ENCODE measurements at places on chromosomes 5 and 9.

- no peak for DNase-seq
Observed at GRCh38 chr9:19229595-19230354, 718 bp upstream of the DENND4C start.

DNA sequence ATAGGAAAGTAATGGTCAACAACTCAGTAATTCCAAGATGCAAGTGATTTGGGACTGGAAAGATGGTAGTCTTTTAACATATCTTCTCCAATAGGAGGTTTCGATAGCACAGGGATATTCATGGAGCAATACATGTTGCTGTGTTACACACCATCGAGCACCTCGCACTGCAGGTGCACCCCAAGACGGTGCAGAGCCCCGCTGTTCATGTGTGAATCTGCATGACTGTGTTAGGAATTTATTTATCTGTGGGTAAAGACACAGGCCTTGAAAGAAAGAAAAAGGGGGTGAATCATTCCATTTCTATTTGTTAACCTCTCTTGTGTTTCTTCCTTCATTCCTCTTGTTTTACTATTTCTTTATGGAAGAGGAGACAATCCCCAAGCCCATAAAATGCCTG lies 217.1 kb downstream of the EBF1 start:
- DNase-seq: no peak

GRCh38 chr5:126939887-126940286 lies 90.5 kb downstream of the MARCHF3 start:
- DNase-seq: no peak

- no peak for DNase-seq
Observed at GRCh38 chr5:151522226-151522625, 68.9 kb downstream of the FAT2 start.

DNA sequence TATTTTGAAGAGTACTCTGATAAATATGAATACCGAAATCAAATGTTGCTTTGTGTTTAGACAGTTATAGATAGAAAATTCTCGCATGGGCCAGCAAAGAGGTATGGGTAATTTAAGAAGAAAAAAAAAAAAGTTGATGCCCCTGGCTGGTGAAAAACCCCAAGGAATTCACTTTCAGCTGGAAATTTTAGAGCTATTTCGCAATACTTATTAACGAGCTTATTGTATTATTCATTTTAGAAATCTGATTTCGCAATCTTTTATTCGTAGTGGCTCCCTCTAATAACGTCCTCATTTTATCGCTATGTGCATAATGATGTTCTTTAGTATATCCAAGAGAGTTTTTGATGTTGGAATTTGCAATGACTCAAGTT lies 18.5 kb upstream of the FER start:
- no peak for DNase-seq

DNA sequence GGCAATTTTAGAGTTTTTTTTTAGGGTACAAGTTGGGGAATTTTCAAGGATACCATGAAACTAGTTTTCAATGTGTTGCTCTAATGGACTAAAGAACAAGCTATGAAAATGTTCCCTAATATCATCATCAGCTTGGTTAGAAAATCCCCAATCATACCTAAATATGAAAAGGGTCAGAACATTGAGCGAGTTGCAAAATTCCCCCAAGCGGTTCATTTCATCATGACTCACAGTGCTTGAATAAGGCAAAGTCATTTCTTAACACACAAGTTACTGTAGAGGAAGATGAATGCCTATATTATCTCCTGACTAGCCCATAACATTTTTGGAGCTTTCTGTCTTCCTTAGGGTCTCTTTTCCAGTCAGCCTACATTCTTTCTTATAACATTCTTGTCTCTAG lies 62.7 kb downstream of the ST8SIA4 start:
- DNase-seq: no peak

GRCh38 chr9:94771096-94771495 lies 44.6 kb downstream of the AOPEP start:
- DNase-seq: no peak
